ENCODE measurements at places on chromosomes 4 and X. TPM values are rescaled to one million over a fixed set of nuclear protein-coding genes. Genes with fewer than 3 reads are reported as not detected.
A peak's percentile ranks its signal among the peaks of the same experiment; 100 is the strongest.

RBM46 gene
- total RNA-seq, result not detected

GRCh38 chrX:19739683-19740082 is 147.7 kb downstream of the SH3KBP1 start:
- no peak for DNase-seq

DNA sequence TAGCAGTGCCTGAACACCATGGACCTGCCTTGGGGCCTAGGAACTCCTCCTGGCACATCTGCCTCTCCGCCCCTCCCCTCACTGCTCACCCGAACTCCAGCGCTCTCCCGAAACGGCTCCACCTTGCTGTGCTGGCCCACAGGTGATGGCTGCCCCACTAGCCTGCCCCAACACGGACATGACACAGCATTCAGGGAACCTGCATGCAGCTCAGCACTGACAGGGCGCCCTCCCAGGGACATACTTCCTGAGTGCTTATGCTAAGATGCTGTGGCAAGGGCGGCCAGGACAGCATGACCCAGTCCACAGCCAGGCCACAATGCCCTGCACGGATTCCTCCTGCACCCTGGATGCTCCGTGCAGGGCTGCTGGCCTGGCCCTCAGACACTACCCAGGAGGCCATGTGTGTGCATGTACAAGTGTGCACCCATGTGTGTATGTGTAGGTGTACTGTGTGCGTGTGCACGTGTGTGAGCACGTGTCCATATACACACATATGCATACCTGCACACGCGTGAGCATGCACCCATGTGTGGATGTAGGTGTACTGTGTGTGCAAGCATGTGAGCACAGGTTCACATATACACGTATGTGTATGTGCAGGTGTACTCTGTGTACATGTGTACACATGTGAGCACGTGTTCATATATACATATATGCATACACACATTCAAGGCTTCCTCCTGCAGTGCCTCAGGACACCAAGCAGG is 6.0 kb downstream of the TMEM271 start:
- DNase-seq, result no peak

DNA sequence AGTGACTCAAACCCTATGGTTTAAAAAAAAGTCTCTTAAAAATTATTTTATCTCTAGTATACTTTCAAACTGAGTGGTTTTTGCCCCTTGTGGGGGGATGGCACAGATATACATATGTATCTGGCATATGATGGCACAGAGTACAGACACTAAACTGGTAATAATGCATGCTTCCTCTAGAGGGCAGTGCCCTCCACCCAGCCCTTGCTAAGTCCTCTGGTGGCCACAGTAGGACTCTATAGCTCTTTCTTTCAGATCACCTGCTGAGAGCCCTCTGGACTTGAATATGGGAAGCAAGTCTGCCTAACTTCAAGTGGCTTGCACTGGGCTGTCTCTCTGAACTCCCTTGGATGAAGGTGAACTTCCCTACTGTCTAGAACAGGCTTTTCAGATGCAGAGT is 66.3 kb downstream of the TSPAN7 start:
- no peak for DNase-seq

DNA sequence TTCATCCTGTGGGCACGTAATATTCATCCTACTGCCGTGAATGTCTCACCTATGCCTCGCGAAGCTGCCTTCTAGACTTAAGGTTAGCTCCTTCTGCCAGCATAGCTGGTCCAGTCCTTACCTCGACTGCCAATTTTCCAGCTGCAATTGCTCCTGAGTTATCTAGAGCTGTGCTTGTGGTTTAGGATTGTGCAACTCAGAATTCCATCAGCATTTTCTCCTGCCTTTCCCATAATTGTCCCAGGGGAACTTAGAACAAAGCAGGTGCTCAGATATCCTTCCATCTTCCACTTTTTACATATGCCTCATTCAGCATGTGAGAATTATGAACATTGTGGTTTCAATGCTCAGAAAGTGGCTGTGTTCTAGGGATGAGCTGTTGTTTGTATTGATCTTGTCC is 131.4 kb upstream of the ADGRL3 start:
- DNase-seq, result no peak

ARMCX2 gene
- 9.7 TPM for total RNA-seq

DNA sequence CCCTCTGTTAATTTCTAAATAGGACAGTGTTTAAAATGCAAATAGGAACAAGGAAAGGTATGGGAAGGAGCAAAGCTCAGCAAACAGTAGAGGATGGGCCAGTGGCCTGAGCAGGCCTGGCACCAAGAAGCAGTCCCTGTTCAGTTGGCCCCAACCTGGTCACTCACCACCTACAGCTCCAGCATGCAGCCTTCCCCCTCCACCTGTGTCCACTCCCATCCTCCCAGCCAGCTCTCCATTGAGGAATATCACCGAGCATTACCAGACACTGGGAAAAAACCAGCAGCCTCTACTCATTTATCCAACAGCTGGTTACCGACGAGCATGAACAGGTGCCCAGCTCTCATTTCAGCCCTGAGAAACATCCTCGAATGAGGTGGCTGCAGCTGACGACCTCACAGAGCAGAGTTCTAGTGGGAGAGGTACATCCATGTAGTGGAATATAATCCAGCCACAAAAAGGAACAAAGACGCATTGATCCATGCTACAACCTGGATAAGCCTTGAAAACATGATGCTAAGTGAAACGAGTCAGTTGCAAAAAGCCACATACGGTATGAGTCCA is 25.6 kb downstream of the CD99L2 start:
- DNase-seq, result no peak

- no peak for DNase-seq
These were observed 19.9 kb downstream of the DCHS2 start for GRCh38 chr4:154471526-154472331.

PF4V1 gene
- not detected for total RNA-seq

- DNase-seq, result peak; percentile 23
These were observed 2.3 kb upstream of the NR3C2 start for GRCh38 chr4:148444296-148445070.

GRCh38 chr4:150852216-150852615 is 162.9 kb downstream of the LRBA start:
- no peak for DNase-seq

GRCh38 chrX:149036086-149036485 is 469.0 kb downstream of the IDS start:
- DNase-seq, result no peak

DNA sequence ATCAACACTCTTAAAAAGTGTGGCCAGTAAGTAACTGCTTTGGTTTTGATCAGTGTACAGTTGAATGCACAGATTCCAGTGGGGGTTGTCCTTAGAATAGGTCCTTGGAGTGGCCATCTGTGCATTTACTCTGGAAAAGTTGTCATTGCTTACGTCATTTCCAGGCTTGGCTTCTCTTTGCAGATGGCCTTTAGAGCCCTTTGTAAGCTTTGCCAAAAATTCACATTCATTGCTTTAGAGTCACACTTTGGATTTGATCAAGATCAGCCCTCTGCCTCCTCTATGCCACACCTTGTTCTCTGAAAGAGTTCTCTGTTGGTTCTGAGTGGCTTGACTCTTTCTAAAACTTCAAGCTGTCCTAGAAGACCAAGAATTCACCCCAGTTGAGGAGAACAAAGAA is 83.9 kb downstream of the MAMLD1 start:
- no peak for DNase-seq

- no peak for DNase-seq
These were observed 21.7 kb downstream of the LAMTOR3 start for GRCh38 chr4:99872570-99872969.

DNA sequence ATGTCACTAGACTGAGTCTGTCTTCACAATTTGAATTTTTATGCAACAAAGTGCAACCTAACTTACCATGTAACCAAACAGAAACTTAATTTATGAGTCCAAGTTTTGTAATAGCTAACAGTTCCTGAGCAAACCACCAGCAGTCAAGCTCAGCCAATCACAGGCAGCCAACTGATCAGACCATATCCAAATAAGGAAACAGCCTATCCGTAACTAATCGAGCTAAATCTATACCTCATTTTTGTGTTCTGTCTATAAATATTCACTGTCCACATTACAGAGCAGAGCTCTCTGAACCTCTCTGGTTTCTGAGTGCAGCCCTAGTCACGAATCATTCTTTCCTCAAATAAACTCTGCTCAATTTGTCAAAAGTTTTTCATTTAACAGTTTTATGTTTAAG is 367.6 kb downstream of the PRR32 start:
- no peak for DNase-seq

GRCh38 chrX:1941321-1941720 is 326.5 kb downstream of the ASMT start:
- DNase-seq, result no peak

DNA sequence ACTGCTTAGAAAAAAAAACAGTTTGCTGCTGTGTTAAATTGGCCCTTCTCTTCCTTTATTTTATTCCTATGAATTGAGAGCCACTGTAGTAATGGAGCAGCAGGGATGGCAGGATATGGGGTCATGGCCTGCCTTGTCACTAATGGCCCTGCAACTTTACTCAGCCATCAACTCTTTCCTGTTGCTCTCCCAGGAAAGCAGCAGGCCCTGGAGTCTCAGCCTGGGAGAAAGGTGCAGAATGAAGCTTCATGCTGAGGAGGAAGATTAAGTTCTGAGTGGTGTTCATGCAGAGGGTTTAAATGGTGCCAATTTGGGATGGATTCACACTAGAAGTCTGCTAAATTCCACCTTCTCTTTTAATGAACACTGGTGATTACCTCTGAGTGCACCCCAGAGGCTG is 285.6 kb downstream of the GPAT3 start:
- no peak for DNase-seq

GRCh38 chr4:44553180-44553579 is 98.2 kb downstream of the YIPF7 start:
- no peak for DNase-seq

- DNase-seq, result no peak
These were observed 194.4 kb upstream of the PCDH7 start for GRCh38 chr4:30525662-30526315.

DNA sequence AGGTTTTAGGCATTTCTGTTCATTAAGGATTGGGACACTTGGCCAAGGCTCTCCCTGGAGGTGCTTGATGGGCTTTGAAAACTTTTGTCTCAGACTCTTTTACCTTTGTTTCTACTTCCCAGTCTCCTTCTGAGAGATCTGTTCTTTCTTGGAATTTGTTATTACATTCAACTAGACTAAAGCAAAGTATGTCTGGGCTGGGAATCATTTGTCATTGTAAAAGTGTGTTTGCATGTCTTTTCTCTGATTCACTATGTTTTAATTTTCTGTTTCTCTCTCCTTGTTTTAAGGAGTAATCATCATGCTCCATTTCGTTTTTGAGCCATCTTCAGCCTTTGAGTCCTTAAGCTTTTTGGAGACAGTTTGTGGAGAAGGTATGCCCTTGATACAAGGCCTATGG is 12.2 kb upstream of the PGRMC2 start:
- no peak for DNase-seq

RAB33A gene
- total RNA-seq, result not detected

DNA sequence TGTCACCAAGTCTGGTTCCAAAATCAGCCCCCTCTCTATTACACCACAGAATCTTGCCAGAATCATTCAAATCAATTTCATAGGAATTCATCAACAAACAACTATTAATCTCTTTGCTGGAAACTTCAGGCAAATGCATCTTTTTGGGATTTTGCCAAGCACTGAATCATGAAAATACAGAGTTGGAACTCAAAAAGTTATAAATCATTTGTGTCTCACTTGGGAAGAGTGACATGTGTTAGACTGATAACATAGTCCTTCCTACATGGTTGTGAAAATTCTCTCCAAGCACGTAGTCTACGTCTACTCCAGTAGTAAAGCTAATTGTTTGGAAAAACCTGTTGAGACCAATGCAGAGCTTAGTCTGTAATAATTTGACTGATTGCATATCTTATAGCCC is 19.0 kb downstream of the CXCL8 start:
- no peak for DNase-seq

C4orf36 gene
- not detected for total RNA-seq

AFM gene
- not detected for total RNA-seq

- DNase-seq, result no peak
These were observed 388.0 kb downstream of the SPRY1 start for GRCh38 chr4:123784626-123785025.

DNA sequence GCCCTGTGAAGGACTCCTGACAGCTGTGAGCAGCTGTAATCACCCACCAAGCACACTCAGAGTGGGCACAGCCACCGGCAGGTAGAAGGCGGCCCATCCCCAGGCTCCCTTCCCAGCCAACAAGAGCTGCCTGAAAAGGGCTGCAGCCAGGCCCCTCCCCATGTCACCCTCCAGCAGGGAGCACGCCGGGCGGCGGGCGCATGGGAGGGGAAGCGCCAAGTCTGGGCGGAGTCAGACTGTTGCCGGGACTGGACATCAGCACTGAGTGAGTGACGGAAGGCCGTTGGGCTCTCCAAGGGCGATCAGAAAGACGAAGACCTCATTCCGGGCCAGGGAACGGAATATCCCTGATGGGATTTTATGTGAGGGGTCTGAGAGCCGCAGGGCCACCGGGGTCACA is 82.1 kb downstream of the PPP2R2C start:
- no peak for DNase-seq

GRCh38 chr4:54717694-54718093 is 59.9 kb downstream of the KIT start:
- no peak for DNase-seq

DNA sequence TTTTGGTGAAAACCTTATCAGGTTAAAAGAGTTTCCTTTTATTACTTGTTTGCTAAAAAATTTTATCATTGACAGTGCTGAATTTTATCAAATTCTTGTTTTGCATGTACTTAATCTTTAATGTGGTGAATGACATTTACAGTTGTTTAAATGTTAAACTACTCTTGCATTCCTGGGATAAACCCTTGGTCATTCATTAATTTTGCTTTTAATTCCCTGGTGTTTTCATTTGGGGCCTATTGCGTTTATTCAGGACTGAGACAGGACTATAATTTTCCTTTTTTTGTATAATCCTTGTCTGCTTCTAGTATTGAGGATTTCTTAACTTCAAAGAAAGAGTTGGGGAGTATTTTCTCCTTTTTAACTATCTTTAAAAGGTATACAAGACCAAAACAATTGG is 98.7 kb upstream of the TLL1 start:
- DNase-seq, result no peak

IL2RG gene
- total RNA-seq, result 8.3 TPM

SPANXC gene
- total RNA-seq, result not detected

GRCh38 chr4:53122280-53123116 is 243.4 kb downstream of the SCFD2 start:
- DNase-seq, result no peak

DNA sequence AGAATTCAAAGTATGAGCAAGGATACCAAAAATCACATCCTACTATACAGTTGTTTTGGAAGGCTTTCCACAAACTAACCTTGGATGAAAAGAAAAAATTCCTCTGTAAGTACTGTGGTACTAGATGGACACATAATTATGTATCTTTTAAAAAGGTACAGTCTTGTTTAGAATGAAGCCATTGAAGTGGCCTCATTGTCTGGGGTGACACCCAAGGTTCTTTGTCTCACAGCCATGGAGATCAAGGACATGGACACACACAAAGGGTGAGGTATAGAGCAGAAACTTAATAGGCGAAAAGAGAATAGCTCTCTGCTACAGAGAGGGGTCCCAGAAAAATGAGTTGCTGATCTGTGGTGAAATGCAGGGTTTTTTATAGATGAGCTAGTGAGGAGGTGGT is 16.8 kb upstream of the HERC5 start:
- DNase-seq, result no peak
